Naive B cell (primary cell): ENCODE measurements at places on chromosomes 16 and 17. TPM values are rescaled to one million over a fixed set of nuclear protein-coding genes. Genes with fewer than 3 reads are reported as not detected.

GUCY2D gene
- not detected for polyA plus RNA-seq

CLEC3A gene
- polyA plus RNA-seq: not detected

CSH1 gene
- not detected for polyA plus RNA-seq

ATP6V0A1 gene
- 42.5 TPM for polyA plus RNA-seq

DNA sequence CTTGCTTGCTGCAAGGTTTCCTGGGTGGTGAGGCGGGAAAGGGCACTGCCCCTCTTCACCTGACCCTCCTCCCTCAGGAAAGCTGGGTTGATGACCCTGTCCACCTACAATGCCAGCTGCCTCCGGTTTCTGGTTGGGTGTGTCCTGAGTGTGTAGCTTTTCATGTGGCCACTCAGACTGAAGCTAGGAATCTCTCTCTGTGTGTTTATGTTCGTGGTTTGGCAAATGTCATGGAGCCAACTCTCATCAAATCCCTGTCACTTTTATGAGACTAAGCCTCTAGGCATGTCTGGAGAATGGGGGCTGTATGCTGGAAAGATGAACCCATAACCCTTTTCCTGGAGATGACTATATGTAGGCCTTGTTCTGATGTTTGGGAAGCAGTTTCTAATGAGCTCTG, 17.1 kb downstream of the PLEKHG4 start:
- H3K4me1 ChIP-seq: no peaks in the 10 kb centered on the region
- no peak for DNase-seq
- H3K4me3 ChIP-seq: no peak overlapping the region
- no peaks in the 10 kb centered on the region for H3K36me3 ChIP-seq

DNA sequence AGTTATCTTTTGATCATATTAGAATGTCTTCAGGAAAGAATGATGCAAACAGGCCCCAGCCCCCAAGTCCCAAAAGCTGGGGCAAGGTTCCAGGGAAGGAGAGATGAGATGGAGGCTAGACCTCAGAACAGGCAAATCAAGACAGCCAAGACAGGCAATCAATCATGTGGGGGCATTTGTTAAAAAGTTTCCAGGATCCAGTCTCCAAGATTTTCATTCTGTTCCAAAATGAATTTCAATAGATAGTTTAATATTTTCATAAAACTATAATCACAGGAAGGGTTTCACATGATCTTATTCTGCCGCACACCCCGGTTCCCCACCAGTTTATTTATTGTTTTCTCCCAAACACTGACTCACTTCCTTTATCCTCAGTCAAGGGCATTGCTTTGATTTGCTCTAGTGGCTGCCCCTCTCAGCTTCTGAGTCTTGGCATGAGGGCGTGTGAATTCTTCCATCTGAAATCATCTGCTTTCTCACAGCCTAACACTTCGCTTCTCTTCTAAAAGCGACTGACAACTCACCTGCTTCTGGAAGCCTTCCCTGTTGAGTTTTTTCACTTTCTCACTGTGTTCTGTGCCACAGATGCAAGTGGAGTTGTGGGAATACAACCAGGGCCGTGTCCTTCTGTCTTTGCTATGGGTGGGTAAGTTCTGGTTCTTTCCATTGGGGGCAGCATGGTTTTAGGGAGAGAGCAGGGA, 12.2 kb upstream of the TERF2 start:
- DNase-seq: no peak
- H3K36me3 ChIP-seq: no peaks in the 10 kb centered on the region
- H3K27ac ChIP-seq: peak overlapping the region; percentile 37
- H3K4me1 ChIP-seq: peaks cover 17% of the 10 kb centered on the region
- no peaks in the 10 kb centered on the region for H3K27me3 ChIP-seq
- no peak overlapping the region for H3K4me3 ChIP-seq

DNA sequence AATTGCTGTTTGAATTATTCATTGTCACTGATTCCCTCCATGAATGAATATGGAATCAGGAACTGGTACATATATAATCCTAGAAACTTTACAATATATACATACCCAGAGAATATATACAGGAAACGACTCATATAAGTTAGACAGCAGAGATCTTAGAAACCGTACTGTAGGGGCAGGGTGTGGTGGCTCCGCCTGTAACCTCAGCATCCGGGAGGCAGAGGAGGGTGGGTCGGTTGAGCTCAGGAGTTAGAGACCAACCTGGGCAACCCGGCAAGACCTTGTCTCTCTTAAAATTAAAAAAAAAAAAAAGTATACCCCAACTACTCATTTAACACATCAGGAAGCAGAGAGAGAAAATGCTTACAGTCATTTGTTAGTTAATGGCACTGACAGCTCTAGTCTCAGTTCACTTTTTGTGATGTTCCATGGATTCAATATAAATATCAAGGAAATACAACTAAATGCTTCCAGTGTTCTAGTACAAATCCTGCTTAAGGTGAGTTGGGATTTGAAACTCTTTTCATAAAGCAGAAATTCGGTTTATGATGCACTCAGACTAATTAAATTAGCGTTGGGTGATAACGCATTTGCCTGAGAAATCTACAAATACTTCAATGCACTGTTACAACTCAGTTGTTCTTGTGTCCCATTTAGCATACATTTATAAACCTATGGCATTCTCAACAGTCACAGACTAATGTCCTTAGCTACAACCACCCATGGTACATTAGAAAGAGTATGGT, 5.6 kb downstream of the GLG1 start:
- no peak overlapping the region for H3K27ac ChIP-seq
- peaks cover 9% of the 10 kb centered on the region for H3K36me3 ChIP-seq
- DNase-seq: peak; percentile 19
- H3K27me3 ChIP-seq: no peaks in the 10 kb centered on the region
- peaks cover 44% of the 10 kb centered on the region for H3K4me1 ChIP-seq

DNA sequence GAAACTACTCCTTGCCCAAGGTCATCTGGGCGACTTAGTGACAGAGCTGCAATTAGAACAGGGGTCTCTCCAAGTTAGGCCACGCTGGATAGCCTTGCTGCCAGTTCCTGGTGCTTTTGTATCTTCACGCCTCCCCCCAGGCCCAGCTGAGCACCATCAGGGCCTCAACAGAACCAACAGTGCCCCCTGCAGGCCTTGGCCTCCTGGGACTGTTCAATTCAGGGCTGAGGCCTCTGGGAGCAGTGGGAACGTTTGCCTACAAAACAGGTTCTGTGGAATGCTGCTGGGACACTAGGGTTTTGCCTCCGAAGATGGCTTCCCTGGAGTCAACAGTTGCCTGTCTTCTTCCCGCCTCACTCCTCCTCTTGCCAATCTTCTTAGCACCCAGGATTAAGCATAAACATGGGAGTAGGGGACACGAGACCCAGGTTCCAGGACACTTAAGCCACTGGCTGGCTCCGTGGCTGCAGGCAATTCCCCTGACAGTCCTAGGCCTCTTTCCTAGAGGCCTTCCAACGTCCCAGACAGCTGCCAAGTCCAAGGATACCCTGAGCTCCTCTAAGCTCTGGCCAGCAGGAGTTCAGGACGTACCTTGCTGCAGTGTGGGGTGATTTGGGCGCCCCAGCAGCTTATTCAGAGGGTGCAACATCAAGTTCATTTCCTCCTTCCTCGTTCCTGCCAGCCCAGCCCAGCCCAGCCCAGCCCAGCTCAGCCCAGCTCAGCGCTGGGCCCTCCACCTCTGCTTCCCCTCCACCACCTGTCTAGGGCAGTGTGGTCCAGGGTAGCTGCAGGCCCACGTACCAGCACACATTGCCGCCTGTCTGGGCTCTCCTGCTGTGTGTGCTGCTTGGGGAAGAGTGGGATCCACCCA, 246.6 kb upstream of the RPL38 start:
- no peaks in the 10 kb centered on the region for H3K36me3 ChIP-seq
- DNase-seq: peak; percentile 26
- peaks cover 6% of the 10 kb centered on the region for H3K27me3 ChIP-seq
- H3K27ac ChIP-seq: no peak overlapping the region
- H3K4me1 ChIP-seq: peaks cover 4% of the 10 kb centered on the region

GRCh38 chr16:71501547-71501946, 12.4 kb upstream of the ZNF19 start:
- no peak for DNase-seq
- peaks cover 14% of the 10 kb centered on the region for H3K27me3 ChIP-seq
- H3K4me3 ChIP-seq: no peak overlapping the region
- no peak overlapping the region for H3K27ac ChIP-seq
- H3K4me1 ChIP-seq: no peaks in the 10 kb centered on the region

DNA sequence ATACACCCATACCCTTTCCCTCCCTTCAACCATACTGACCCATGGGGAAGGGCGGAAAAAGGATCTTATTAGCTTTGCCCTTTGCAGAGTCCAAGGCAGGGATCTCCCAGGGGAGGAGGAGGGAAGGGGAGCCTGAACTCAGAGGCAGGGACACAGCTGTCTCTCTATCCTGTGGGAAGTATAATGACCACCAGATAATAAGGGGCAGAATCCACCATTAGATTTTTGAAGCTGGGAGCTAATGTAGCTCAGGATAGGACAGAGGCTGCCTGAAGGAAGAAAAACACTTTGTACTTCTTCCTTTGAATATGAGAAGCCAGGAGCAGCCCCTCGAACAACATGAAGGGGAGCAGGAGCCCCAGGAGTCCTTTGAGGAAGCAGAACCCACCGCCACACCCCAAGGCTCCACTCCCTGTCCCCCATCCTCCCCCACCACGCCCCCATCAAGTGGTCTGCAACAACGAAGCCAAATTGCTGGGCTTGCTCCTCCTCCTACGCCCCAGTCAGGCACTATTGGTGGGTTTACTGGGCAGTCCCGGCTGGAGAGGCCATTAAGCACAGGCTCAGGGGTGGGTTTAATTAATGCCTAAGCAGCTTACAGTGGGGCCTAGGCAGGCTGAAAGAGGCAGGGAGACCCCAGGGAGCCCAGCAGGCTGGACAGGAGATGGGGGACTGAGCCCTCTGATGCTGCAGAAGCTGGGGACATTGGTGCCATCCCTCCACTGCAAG, 5.3 kb downstream of the MPP2 start:
- no peak overlapping the region for H3K27ac ChIP-seq
- H3K4me1 ChIP-seq: peaks cover 25% of the 10 kb centered on the region
- no peak for DNase-seq
- H3K4me3 ChIP-seq: no peak overlapping the region
- H3K36me3 ChIP-seq: no peaks in the 10 kb centered on the region
- H3K27me3 ChIP-seq: peaks cover 29% of the 10 kb centered on the region

- H3K27me3 ChIP-seq: no peaks in the 10 kb centered on the region
- peaks cover 8% of the 10 kb centered on the region for H3K4me1 ChIP-seq
- H3K36me3 ChIP-seq: peaks cover 21% of the 10 kb centered on the region
- no peak overlapping the region for H3K27ac ChIP-seq
- no peak overlapping the region for H3K4me3 ChIP-seq
These were observed 90.9 kb downstream of the PARN start for GRCh38 chr16:14539156-14539555.
